Cardiac fibroblast (primary cell): ENCODE measurements at places on chromosomes 5 and 9.

DNA sequence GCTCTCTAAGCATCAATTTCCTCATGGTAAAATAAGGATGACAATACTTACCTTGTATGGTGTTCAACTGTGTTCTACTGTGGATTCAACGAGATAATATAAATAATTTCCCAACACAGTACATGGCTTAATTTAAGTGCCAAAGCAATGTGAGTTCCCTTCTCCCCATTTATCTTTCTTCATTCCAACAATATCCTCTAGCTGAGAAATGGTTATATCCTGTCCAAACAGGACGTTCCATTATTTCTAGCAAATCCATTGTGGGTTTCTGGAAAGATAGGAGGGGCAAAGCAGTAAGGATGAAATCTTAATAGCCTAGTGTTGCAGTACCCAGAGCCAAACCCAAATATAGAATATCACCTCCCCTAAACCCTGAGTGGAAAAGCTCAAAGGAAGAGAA, 22.0 kb downstream of the ABCA1 start:
- peak; percentile 83 for DNase-seq

DNA sequence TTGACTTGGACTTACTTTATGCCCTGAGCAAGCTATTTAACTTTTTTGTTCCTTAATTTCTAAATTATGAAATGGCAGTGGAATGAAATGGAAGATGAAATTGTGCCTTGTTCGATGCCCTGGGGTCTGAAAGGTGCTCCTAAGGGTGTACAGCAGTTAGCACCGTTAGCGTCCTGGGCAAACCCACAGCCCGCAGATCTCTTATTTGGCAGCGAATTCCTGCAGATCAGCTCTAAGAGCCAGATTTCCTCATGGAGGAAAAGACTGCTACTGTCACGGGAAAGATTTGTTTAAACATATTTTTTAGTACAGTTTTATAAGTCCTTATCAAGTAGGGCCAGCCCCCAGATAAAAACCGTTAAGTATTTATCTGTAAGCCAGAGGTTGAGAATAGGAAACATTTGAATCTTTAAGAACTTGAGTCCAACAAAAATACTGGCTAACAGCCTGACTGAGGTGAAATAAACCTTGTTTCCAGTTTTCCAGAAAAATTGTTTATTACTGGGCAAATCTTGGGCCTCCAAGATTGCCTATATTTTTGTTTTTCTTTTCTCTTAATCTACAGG, 216.5 kb upstream of the DMRT1 start:
- DNase-seq: peak; percentile 49

DNA sequence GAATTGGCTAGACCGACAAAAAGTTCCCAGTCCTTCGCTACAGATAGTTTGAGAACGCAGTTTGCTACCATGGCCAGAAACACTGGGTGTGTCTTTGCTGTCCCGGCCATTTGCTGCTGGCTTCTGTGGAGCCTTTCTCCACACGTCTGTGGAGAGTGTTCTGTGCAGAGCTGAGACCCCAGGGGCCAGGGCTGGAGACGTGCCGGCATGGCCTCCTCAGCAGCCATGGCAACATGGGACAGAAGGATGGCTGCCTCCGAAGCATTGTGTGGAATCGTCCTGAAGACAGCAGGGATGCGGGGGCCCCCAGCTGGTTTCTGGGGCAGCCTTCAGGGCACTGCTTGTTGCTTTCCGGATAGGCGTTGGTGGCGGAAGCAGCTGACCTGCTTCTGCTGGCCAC, 142.8 kb downstream of the GADD45G start:
- no peak for DNase-seq

DNA sequence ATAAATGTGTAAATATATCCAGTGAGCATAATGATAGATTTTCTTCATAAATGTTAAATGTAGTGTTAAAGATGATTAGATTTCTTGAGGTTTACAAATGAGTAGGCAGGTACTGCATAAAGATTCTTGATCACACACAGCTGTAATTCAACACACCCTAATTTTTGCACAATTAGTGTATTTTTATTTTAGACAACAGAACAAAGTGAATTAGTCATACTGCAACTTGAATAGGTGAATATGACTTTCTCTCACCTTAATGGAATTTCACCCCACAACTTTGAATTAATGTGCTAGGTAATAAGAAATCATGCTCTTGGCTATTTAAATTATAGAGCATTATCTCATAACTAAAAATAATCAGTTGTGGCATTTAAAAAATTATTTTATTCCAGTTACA, 795.7 kb upstream of the ACO1 start:
- DNase-seq: no peak

DNA sequence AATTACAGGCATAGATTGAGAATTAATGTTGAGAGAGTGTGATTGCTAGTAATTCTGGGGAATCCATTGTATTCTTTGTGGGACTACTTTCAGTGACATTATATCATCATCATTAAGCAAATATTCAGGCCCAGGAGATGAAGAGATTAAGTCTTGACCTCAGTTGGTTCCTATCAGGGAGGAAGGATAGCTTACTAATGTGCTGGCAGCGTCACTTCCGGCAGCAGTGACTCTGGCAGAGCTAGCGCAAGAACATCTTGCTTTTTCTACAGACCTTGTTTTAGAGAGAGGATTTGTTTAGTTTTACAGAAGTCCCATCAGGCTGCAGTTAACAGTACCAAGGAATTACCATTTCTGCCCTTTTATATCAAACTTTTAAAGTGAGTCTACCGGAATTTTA, 20.3 kb downstream of the OSTF1 start:
- DNase-seq: peak; percentile 84
